ENCODE measurements at places on chromosomes 12 and 14.

- no peak for DNase-seq
Observed at GRCh38 chr12:52344111-52344510, 22.9 kb upstream of the KRT83 start.

DNA sequence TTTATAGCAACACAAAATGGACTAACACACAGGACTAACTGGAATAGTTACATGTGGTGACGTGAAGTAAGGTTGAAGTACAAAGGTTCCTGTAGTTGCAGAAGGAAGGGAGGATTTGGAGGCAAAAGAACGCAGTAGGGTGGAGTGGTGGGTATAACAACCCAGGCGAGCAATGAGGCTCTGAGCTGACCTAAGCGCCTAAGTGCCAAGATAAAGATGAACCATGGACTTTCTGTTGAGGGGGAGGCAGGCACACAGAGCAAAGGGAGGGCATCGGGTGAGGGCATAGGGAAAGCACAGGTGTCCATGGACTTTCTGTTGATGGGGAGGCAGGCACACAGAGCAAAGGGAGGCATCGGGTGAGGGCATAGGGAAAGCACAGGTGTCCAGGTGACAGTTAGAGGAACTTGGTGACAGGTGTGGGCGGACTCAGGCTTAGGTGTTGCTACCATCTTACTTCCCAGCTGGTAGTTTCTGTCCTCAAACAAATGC lies 15.2 kb downstream of the SCNN1A start:
- no peak for DNase-seq

- no peak for DNase-seq
Observed at GRCh38 chr12:45975506-45975905, 14.9 kb downstream of the SCAF11 start.

DNA sequence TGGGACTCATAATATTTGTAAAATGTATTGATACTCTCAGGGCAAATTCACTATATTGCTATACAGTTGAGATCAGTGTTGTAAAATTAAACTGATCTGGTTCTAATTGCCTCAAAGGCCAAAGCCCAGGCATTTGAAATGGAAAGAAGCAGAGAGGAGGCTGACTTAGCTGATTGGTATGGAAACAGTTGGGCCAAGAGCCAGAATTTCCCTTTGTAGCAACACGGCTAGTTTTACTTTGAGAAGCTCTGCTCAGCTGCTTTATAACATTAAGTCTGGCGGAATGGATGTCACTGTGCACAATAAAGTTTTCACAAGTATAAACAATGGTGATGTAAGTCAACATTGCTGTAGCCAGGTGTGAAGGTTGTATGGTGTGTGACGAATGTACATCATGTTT lies 186.4 kb downstream of the MSRB3 start:
- no peak for DNase-seq

DNA sequence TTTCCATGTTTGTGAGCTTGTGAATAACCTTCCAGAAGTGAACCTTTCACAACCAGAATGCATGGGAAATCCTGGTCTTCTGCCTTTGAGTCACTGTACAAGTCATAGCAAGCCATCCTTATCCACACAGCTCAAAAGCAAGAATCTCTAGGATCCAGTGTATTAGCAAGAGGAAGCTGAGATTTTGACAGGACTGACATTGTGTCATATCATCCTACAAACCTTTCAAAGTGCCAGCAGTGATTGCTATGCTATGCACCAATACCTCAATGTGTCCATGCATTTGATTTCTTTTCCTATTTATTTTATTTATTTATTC lies 13.5 kb upstream of the NRDE2 start:
- DNase-seq, result no peak

DNA sequence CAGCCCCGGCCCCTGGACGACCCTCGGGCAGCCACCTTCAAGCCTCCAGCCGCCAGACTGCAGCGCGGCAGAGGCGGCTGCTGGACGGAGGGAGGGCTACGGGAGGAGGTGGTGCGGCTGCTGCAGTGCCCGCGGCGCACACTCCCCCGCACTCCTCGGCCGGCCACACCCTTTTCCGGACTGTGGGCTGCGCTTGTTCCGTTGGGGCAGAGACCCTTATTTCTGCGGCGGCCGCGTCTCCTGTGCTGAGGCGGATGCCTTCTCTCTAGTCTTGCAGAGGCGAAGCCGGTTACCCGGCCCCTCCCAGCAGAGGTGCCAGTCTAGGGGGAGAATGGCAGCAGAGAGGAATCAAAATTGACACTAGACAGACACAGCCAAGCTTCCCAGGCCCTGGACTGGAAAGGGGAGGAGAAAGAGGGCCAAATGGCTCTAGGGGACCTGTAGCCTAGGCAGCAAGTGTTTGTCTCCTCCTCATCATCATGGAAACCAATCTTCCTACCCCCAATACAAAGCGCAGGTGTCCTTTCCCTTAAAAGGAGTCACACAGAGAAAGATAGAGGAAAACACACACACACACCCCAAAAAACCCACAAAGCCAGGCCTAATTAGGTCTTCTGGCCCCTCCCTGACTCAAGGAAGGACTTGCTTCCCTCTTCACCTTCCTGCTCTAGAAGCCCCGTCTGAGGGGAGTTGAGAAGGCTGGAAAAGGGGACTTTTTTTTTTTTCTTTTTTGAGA lies 1.3 kb downstream of the ESYT1 start:
- no peak for DNase-seq

- DNase-seq, result no peak
Observed at GRCh38 chr12:93153321-93153720, 224.2 kb upstream of the EEA1 start.

GRCh38 chr12:111099186-111099585 lies 178.8 kb upstream of the MYL2 start:
- no peak for DNase-seq

DNA sequence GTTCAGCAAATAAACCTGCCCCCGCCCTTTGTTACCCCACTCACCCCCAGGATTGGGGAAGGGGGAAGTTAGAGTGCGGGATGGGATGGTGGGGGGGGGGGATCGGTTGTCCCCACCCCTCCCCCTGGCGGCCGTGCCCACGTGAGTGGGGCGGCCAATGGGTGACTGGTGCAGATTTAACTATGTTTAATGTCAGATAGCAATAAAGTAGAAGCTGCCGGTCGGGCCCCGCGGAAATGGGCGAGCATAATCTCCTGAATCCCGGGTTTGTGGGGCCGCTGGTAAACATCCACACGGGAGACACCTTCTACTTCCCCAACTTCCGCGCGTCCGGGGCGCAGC lies at the start of gene HOXC12:
TSS of gene HOXC12 (plus strand) at position 210 of the 342 bp plus-strand sequence. CDS start at position 237, 27 bp downstream.
- no peak for DNase-seq

DNA sequence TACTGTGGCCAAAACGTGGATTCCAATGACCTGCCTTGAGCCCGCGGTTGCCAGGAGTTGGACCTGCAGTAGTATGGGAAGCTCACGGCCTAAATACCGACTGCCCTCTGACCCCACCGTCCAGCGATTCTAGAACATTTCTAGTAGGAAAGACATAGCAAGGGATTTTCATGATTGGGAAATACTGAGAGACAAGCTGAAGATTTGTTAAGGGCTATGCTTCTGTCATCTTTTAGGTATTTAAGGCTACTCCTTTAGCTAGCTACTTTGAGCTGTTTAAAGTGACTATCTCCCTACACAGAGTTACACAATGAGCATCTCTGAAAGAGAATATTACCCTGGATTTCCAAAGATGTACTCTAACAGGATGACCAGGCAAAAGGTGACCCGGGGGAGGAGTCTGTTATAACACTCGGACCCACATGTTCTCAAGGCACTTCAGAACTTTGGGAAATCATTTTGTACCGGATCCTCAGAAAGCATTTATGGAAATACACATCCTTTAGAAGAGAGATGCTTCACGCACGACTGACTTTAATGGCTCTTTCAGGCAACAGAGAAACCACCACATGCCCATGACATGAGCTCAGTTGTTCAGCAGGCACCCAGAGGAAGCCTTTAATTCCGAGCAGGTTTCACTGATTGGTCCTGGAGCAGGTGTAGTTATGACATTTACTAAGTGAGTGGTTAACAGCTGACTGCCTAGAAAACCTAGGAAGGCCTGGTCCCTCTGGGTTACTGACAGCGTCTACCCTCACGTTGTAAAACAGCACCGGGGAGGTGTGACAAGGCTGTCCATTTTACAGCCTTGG lies 4.2 kb downstream of the BAG5 start:
- DNase-seq, result no peak

DNA sequence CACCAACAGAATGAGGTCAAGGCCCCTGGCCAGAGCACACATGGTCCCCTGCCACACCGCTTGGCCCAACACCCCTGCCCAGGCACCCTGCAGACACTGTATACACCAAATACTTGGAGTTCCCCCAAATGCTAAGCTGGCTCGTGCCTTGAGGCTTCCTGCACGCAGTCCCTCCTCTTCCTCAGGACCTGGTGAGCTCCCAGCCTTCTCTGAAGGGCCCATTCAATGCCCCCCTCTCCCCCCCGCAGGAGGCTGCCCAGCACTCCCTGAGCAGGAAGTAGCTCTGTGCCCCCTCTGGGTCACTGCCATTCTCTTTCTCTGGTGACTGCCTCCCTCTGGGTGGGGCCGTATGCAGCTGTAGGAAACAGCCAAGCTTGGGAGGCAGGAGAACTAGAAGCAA lies 75.3 kb downstream of the ITPK1 start:
- DNase-seq, result no peak

GRCh38 chr14:51880835-51881580 lies 20.6 kb downstream of the GNG2 start:
- DNase-seq, result no peak

DNA sequence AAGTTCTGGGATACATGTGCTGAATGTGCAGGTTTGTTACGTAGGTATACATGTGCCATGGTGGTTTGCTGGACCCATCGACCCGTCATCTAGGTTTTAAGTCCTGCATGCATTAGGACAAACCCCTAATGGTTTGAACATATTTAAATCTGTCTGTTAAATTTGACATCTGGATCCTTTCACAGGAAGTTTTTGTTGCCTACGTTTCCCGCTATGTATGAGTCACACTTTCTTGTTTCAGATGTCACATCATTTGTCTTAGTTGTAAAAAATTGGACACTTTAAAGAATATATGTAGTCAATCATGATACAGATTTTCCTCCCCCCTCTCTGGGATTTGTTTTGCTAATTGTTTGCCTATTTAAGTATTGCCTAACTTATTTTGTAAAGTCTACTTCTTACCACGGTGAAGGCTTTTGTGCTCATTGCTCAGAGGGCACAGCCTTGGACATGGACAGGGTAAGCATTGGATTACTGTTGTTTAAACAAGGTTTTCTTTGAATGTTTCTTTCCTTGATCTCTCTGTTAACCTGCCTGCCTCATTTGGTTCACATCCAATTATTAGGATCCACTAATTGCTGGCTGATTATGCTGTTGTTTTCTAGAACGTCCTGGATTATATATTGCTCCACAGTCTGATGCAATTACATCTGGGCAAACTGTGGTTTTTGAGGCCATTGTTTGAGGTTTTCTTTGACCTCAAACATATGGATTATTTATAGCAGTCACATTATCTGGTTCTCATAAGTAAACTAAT lies 1441.4 kb downstream of the AACS start:
- no peak for DNase-seq

GRCh38 chr12:89413234-89413633 lies 60.9 kb upstream of the DUSP6 start:
- DNase-seq, result no peak

- DNase-seq, result no peak
Observed at GRCh38 chr12:88299567-88300101, 157.5 kb downstream of the TMTC3 start.

DNA sequence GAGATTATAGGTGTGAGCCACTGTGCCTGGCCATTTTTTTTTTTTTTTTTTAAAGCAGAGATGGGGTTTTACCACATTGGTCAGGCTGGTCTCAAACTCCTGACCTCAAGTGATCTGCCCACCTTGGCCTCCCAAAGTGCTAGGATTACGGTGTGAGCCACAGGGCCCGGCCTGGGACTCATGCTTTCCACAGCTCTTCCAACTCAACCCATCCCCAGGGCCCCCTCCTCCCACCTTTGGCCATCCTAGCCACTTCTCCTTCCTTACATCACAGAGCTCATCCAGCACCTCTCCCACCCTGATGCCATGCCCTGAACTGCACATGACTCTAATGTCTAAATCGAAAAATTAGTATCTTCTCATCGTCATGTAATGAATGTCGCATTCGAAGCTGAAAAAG lies 12.6 kb upstream of the TDRD9 start:
- no peak for DNase-seq

DNA sequence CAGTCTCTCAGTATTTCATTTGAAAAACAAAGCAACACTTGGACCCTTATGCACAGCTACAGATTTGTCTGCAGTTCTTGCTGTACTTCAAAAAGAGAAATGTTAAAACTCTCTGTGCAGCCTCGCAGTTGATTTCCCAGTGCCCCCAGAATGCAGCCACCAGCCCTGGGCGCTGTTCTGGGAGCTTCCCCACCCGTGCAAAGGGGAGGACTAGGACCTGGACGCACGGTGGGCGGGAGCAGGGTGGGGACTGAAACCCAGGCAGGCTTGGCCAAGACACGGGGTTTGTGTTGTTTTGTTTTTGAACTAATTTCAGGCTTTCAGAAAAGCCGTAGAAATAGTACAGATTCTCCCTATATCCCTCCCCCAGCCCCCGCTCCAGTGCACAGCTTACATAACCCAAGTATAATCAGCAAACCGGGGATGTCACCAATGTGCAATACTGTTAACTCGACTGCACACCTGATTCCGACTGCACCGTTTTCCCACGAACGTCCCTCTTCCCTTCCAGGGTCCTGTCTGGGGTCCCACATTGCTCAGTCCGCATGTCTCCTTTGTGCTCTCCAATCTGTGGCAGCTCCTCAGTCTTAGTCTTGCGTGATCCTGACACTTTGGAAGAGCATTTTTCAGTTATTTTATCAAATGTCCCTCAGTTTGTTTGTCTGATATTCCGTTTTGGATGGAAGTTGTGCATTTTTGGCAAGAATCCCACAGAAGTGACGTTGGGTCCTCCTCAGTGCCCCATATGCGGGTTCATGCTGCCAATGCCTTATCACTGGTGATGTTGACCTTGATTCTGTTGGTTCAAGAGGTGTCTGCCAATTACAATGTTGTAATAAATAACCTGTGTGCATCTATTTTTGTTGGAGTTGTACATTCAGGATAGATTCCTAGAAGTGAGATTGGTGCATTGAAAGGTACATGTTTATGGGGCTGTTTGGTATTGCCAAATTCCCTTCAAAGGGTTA lies 95.9 kb downstream of the SETD3 start:
- DNase-seq, result no peak

- DNase-seq, result no peak
Observed at GRCh38 chr12:9799961-9800360, 27.3 kb upstream of the KLRF1 start.

DNA sequence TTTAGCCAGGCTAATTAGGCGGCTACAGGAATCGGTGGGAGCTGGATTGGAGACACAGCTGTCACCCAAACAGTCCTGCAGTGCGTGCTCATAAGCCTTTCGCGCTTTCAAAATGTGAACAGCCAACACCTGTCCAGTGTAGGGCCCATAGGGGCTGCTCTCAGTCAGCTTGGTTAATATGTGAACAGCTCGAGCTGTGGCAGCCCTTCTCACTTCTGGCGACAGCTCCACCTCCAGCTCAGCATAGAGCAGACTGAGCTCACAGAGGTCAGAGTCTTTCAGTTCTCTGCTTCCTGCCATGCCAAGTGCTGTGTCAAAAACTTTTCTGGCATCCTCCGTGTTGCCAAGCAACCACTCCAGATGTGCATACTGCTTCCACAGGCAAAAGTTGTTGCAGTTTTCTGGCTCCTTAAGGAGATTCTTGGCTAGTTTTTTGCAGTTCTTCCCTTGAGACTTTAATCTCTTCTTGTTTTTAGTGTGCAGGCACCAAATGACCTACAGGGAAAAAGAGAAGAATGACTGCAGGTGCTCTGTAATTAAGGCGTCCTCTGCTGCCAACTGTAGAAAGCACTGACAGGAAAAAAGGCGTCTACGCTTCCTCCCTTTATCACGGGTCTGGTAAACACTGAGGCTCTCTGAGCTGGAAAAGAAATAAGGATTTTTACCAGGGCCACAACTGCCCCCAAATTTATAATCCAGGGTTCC lies 32.5 kb downstream of the PSMC1 start:
- DNase-seq, result peak; percentile 73
